ENCODE measurements at places on chromosomes 13 and 19. TPM values are rescaled to one million over a fixed set of nuclear protein-coding genes. Genes with fewer than 3 reads are reported as not detected.

The ACP7 gene
- not detected for total RNA-seq

The LPAR6 gene
- total RNA-seq: 4.2 TPM

The TMEM86B gene
- total RNA-seq: 0.93 TPM

The ZSWIM9 gene
- 1.5 TPM for total RNA-seq

The GNG7 gene
- total RNA-seq: 0.58 TPM

The NCR1 gene
- not detected for total RNA-seq

The SIGLEC14 gene
- not detected for total RNA-seq

The SUGT1 gene
- total RNA-seq: 19.6 TPM

The NTF4 gene
- 1.1 TPM for total RNA-seq

The BLOC1S3 gene
- 15.3 TPM for total RNA-seq

The KLK12 gene
- not detected for total RNA-seq

The CGB1 gene
- total RNA-seq: not detected

The ZNF563 gene
- 3.7 TPM for total RNA-seq

Measured in pericardium fibroblast (primary cell).